Effector memory CD4-positive, alpha-beta T cell (primary cell): ENCODE measurements at places on chromosomes 5 and 9.

- DNase-seq, result no peak
These were observed 12.3 kb upstream of the SUSD1 start for GRCh38 chr9:112187404-112187803.

- no peak for DNase-seq
These were observed 361.8 kb downstream of the CDH18 start for GRCh38 chr5:19626211-19626610.

DNA sequence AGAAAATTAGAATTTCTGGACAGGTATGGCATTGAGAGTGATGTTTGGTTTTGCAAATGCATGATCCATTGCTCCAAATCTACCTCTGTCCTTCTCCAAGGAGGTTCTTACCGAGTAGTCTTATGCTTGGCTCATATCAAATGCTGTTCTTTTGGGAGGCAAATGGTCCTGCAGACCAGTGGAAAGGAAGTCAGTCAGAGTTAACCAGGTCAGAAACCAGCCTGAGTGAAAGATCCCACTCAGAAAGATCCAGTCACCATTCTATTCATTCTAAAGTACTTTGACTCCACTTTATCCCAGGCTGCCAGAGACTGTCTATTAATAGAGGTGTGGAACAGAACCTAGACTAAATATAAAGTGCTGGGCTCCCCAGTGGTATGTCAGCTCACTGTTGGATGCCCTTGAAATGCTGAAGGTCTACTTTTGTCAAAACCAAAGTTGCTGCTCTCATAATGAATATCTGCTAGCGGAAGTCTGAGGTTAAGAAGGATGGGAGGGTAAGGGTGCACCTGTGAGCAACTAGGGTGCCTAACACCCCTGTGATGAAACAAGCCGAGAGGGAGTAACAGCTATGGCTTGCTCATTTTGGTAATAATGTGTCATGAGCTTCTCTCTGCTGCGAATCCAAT lies 302.2 kb downstream of the ZNF608 start:
- no peak for DNase-seq

DNA sequence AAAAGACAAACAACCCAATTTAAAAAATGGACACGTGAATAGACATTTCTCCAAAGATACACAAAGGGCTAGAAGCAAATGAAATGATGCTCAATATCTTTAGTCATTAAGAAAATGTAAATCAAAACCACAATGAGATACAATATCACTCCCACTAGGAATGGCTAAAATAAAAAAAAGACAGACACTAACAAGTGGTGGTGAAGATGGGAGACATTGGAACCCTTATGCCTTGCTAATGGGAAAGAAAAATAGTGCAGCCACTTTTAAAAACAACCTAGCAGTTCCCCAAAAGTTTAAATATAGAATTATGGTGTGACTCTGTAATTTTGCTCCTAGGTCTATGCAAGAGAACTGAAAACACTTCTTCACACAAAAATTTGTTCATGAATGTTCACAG lies 40.7 kb downstream of the SH3TC2 start:
- DNase-seq, result no peak

DNA sequence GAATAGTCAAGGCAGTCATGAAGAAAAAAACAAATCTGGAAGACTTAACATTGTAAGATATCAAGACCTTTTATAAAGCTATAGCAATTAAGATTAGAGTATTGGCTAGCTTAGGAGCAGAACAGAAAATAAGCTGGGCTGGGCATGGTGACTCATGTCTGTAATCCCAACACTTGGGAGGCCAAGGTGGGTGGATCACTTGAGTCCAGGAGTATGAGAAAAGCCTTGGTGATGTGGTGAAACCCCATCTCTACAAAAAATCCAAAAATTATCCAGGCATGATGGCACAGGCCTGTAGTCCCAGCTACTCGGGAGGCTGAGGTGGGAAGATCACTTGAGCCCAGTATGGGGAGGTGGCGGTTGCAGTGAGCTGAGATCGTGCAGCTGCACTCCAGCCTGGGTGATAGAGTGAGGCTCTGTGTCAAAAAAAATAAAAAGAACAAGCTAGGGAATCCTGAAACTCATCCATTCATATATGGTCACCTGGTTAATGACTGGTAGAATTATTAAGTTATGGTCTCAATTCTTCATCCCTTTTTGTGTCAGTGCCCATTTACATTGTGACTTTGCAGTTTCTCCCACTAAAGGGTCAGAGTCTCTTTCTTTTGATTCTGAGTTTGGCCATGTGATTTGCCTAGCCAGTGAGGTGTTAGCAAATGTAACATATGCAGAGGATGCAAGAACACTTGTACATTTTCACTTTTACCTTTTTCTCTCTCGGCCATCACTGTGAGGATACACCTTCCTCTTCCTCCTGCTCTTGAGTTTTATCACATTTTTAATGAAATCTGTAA lies 144.6 kb upstream of the SGCD start:
- no peak for DNase-seq

DNA sequence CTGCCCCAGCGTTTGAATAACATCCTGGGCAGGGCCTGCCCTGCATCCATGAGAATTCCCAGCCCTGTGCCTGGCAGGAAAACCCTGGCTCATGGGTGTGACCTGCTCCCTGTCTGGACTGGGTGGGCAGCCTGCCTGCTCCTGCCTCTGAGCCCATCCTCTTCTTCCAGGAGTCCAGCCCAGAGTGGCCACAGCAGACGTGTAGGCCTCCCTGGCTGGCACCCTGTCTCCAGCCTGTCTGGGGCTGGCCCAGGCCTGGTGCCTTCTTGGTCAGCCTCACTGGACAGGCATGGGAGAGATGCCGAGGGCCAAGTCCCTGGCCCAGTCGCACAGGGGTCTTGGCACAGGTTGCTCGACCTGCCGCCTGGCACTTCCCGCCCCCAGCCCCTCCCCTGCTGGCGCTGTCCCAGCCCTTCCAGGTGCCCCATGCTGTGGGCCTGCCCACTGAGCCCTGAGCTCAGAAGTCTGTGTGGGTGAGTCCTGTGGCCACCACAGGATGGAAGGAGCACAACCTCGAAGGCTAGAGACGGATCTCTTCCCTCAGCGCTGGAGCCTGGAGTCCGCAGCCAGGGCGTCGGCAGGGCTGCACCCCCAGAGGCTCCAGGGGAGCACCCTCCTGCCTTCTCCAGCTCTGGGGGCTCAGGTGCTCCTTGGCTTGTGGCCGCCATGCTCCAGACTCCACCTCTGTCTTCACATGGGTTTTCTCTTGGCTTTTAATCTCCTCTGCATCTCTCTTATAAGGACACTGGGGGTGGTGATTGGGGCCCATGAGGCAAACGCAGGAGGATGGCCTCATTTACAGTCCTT lies 11.8 kb upstream of the COL5A1 start:
- DNase-seq, result no peak

GRCh38 chr9:130215341-130216119 lies 43.3 kb downstream of the NCS1 start:
- no peak for DNase-seq

- no peak for DNase-seq
These were observed 387.4 kb downstream of the ACTL7B start for GRCh38 chr9:108468364-108468763.

- DNase-seq, result no peak
These were observed 1556.8 kb downstream of the EFNA5 start for GRCh38 chr5:106113922-106114321.

GRCh38 chr5:64312491-64312890 lies 146.8 kb downstream of the RNF180 start:
- DNase-seq, result no peak

DNA sequence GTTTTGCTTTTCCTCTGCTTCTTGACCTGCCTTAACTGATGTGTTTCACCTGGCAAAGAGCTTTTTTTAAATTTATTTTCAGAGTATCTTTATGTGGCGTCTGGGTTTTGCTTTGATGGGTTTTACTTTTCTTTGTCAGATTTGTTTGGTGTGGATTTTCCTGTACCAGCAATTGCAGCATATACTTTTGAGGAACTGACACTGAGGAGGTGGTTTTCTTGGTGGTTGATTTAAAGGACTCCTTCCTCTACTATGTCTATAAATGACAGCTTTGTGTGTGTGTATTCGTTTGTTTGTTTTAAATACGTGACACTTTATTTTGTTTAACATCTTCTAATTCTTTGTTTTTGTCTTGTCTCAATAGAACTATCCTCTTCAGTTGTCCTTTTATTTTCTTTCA lies 1071.9 kb upstream of the ARRDC3 start:
- no peak for DNase-seq

DNA sequence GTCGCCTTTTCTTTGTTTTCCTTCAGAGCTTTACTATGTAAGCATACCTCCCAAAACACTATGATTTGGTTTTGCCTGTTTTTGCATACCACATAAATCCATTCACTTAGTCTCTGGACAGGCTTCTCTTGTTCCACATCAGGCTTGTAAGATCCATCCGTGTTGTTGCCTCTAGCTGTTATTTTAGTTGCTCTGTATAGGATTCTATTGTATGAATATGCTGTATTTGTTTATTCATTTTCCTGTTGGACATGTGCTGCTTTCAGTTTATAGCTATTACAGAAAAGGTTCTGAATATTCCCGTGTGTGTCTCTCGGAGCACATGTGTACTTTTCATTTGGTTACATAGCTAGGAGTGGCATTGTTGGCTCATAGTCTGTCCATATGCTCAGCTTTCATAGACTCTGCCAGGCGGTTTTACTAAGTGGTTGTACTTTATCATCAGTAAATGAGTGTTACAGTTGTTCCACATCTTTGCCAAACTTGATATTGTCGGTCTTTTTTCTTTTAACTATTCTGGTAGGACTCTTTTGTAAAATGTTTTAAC lies 41.8 kb downstream of the NUP214 start:
- no peak for DNase-seq

DNA sequence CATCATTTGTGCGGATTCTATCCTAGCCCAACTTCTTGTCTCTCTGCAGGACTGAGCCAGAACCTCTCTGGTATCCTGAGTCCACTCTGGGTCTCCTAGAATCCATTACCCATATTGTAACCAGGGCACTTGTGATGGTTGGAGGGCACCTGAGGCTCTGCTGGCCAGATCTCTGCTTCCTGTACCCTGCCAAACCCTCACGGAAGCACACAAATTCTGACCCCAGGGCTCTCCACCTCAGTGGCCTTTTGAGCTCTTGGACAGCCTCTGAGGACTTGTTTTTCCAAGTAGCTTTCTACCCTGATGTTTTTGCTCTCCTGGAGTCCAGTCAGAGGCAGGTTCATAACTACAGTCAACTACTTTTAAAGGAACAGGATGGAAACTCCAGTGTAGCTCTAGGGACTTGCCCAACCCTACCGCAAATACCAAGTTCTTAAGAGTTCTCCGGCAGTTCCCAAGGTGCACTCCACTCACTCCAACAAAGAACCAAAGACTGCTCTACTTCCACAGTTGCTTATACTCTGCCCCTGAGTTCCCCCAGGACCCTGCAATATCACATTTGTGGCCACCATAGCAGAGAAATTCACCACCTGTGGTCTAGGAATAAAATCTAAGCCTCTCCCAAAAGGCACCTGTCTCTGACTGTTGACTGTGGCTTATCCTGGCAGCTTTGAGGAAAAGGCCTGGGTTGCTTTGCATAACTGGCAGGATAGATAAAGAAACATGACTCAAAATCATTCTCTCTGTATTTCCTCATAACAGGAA lies 9.6 kb downstream of the PIP5K1B start:
- no peak for DNase-seq

DNA sequence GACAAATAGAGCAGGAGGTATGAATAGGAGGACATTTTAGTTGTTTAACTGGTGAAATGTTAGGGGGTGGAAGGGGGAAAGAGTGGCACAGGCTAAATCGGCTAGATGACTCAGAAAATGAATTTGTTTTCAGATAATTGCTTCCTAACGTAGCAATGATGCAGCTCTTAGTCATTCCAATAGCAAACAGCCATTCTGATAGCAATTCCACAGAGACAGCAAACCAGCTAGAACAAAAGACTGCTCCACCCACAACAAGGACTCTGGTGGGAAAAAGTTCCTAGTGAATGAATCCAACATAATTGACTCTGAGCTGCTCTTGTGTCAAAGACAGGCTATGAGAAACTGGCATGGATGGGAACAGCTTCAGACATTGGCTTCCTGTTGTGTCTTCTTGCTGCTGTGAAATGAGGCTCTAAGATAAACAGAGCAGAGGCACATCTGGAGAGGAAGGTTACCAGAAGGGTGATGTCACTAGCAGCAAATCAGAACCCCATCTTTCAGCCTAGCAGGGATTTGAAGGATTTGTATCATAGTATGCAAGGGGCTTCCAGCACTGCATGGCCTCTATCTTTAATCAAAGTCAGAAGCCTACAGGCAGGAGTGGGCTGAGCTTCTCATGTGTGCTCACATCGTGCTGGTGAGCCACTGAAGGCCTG lies 28.1 kb upstream of the F2RL1 start:
- DNase-seq, result no peak

- DNase-seq, result no peak
These were observed 163.8 kb downstream of the GADD45G start for GRCh38 chr9:89768650-89769071.

DNA sequence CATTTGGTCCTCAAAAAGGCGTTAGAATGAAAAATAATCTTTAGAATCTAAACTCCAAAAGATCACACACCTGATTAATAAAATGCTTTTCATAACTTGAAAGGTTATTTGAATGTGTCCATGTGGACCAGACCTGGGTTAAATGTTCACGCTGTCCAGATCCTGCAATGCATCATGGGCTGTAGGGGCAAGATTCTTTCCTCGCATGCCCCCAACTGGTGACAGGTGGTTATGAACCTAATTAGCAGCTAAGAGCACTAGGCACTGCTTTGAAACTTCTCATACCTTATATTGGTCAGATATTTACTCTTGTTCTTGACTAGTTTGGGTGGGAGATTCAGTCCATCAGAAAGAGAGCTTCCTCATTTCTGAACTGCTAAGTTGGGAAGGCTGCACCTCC lies 19.3 kb upstream of the PIP5K1B start:
- no peak for DNase-seq

DNA sequence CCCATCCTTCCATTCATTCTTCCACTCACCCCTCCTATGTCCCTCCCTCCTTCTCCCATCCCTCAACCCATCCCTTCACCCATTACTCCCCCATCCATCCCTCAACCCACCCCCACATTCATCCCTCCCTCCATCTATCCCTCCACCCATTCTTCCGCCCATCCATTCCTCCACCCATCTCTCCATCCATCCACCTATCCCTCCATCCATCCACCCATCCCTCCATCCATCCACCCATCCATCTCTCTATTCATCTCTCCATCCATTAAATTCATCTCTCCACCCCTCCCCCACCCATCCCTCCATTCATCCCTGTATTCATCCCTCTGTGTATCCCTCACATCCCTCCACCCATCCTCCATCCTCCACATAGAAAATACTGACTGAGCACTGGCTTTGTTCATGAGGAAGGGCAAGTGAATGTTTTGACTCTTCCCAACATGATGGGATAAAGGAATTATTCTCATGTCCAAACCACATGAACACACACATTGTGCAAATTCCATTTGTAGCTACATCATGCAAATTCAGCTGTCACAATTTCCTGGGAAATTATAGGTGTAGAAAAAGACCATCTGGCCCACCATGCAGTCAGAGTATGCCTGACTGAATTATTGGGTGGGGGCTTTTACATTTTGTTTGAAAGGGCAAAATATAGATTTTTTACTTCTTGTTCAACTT lies 6.9 kb upstream of the VAV2 start:
- no peak for DNase-seq

GRCh38 chr9:89657765-89658164 lies 53.0 kb downstream of the GADD45G start:
- no peak for DNase-seq

- no peak for DNase-seq
These were observed 171.3 kb downstream of the GDNF start for GRCh38 chr5:37668524-37669047.

GRCh38 chr5:32961059-32961415 lies 249.9 kb downstream of the NPR3 start:
- no peak for DNase-seq

GRCh38 chr9:98455256-98456155 lies 200.1 kb upstream of the TBC1D2 start:
- no peak for DNase-seq

GRCh38 chr5:144638787-144639186 lies 468.1 kb downstream of the KCTD16 start:
- DNase-seq, result no peak
